ENCODE measurements at places on chromosomes 3 and 15. TPM values are rescaled to one million over a fixed set of nuclear protein-coding genes. Genes with fewer than 3 reads are reported as not detected.

DNA sequence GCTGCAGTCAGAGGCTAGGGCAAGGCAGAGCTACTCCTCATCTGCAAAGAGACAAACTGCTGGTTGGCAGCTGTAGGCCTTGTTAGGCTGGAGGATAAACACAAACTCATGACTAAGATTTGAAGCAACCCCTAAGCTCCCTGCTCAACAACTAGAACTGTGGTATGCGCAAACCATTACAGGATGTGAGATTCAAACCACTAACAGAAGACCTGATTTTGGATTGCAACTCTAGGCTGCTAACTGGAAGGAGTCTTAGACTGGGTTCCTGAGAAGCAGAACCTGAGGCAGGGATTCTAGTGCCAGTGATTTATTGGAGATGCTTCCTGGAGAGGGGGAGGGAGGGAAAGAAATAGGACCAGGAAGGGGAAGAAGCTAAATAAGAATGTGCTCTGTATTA, 22.5 kb downstream of the CCR4 start:
- H3K36me3 ChIP-seq, result no peaks in the 10 kb centered on the region
- no peak overlapping the region for H3K4me3 ChIP-seq
- H3K4me1 ChIP-seq, result peaks cover 8% of the 10 kb centered on the region
- DNase-seq, result no peak
- H3K27me3 ChIP-seq, result no peaks in the 10 kb centered on the region

DNA sequence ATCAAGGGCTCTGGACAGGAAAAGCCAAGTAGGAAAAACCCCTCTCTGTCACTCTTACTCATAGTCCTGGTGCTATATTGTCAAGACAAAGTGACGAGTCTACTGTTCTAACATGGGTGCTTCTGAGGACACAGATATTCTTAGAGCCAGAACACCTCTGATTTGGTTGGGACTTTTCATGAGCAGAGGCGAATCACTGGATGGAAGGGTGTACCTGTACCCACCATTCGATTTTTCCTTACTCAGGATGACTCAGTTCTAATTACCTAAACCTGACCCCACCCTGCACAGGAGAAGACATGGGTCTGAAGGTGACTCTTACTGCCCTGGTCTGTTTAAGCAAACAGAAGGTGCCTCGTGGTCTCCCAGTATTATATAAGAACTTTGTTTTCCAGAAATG, 58.5 kb downstream of the ABCC5 start:
- H3K4me3 ChIP-seq, result no peak overlapping the region
- H3K4me1 ChIP-seq, result no peaks in the 10 kb centered on the region
- H3K36me3 ChIP-seq, result peaks cover 19% of the 10 kb centered on the region
- H3K27me3 ChIP-seq, result no peaks in the 10 kb centered on the region
- no peak overlapping the region for H3K27ac ChIP-seq
- DNase-seq, result no peak

Gene WDR93
- polyA plus RNA-seq, result 0.46 TPM

DNA sequence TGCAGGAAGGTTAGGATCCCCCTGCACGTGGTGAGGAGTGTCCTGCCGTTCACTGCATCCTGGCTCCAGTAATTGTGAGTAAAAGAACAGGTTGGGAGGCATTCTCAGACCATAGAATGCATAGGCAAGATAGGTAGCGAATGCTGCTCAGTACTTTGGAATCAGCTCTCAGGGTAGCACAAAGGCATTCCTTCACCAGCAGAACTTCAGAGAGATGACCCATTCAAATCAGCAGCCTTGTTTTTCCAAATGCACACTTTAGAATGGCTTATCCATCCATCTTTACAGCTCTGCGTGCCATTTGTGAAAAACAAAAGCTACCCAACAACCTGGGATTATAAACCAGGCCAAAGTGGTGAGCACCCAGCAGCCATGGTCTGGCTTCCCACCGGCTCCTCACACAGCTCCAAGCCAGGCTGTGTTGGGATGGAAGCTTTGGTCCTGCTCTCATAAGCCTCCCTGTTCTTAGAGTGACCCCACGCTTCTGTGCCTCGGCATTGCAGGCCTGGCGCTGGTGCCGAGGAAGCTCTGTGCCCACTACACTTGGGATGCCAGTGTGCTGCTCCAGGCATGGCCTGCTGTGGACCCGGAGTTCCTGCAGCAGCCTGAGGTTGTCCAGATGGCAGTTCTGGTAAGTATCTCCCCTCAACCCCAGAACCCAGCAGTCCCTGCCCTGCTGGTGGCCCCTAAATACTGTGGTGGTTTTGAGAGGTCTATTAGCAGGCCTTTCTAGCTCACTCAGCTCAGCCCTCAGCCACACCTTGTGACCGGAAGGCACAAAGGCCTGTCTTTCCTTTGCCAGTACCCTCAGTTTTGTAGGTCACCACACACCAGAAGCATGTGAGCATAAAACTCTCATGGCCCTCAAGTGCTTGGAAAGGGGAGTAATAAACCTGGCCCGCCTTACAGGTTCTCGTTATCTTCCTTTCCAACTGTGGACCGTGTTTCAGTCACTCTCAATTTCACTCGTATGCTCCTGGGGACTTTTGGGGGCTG, 52.9 kb upstream of the LIMD1 start:
- H3K36me3 ChIP-seq, result peaks cover 13% of the 10 kb centered on the region
- no peak for DNase-seq
- H3K27ac ChIP-seq, result peak overlapping the region; percentile 78
- no peak overlapping the region for H3K4me3 ChIP-seq

GRCh38 chr15:45499426-45499825, 23.1 kb downstream of the SLC30A4 start:
- no peaks in the 10 kb centered on the region for H3K36me3 ChIP-seq
- no peak overlapping the region for H3K27ac ChIP-seq
- H3K27me3 ChIP-seq, result no peaks in the 10 kb centered on the region

Gene ROBO2
- polyA plus RNA-seq, result not detected

GRCh38 chr15:69881302-69881670, 216.4 kb downstream of the TLE3 start:
- no peak for DNase-seq
- H3K27me3 ChIP-seq, result peaks cover 6% of the 10 kb centered on the region

GRCh38 chr3:156533205-156533604, 21.7 kb downstream of the SSR3 start:
- no peaks in the 10 kb centered on the region for H3K4me1 ChIP-seq
- no peak for DNase-seq
- H3K27ac ChIP-seq, result no peak overlapping the region
- peaks cover 25% of the 10 kb centered on the region for H3K36me3 ChIP-seq
- H3K27me3 ChIP-seq, result peaks cover 2% of the 10 kb centered on the region
- H3K4me3 ChIP-seq, result no peak overlapping the region

- DNase-seq, result no peak
- H3K27ac ChIP-seq, result no peak overlapping the region
- no peak overlapping the region for H3K4me3 ChIP-seq
- H3K27me3 ChIP-seq, result peaks cover 11% of the 10 kb centered on the region
Measured at GRCh38 chr15:85289677-85290365, 90.6 kb upstream of the AKAP13 start.

- peaks cover 11% of the 10 kb centered on the region for H3K27me3 ChIP-seq
- peaks cover 54% of the 10 kb centered on the region for H3K4me1 ChIP-seq
- peak overlapping the region; percentile 98 for H3K27ac ChIP-seq
- H3K36me3 ChIP-seq, result peaks cover 18% of the 10 kb centered on the region
Measured at GRCh38 chr3:11272906-11273574, 843 bp downstream of the ATG7 start.

GRCh38 chr15:51129535-51130188, 35.0 kb upstream of the TNFAIP8L3 start:
- no peak overlapping the region for H3K4me3 ChIP-seq
- H3K27ac ChIP-seq, result no peak overlapping the region
- H3K36me3 ChIP-seq, result no peaks in the 10 kb centered on the region
- H3K27me3 ChIP-seq, result peaks cover 2% of the 10 kb centered on the region

DNA sequence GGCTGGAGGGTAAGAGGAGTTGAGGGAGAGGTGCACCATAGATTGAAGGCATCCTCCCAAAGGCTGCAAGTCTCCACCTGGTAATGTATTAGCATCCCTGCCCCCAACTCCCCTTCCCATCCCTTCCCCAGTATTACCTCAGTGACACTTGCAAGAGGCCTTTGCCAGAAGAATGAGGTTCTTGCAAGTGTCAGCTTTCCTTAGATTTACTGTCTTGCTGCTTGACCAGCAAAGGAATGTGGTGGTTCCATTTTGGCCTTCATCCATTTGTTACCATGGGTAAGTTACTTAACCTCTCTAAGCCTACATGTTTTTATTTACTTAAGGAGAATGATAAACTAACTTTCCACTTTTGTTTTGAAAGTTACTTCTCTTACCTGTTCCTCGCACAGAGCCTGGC, 108.9 kb downstream of the LRTM1 start:
- H3K27me3 ChIP-seq, result peaks cover 11% of the 10 kb centered on the region
- no peak for DNase-seq
- H3K27ac ChIP-seq, result no peak overlapping the region
- H3K4me1 ChIP-seq, result no peaks in the 10 kb centered on the region
- H3K4me3 ChIP-seq, result no peak overlapping the region
- no peaks in the 10 kb centered on the region for H3K36me3 ChIP-seq

DNA sequence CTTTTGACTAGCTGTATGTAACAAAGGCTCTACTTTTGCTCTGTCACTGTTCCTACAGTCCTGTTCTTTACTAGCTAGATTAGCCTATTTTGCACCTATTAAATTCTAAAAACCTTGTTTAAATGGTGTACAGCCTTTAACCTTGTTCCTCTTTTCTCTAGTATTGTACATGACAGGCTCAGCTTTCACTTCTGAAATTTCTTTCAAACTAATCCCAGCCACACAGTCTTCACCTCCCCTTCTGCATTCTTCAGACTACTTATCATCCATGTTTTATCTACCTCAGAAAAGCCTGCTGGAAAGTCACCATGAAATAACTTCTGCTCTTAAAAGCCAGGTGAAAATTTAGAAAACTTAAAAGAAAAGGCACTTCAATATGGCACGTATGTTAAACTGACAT, 122.4 kb downstream of the NECTIN3 start:
- H3K4me1 ChIP-seq, result peaks cover 15% of the 10 kb centered on the region
- no peak overlapping the region for H3K4me3 ChIP-seq
- H3K27me3 ChIP-seq, result no peaks in the 10 kb centered on the region
- no peak for DNase-seq

Gene TRIM42
- polyA plus RNA-seq, result not detected

GRCh38 chr3:183698756-183699155, 1.2 kb downstream of the YEATS2 start:
- peak overlapping the region; percentile 93 for H3K4me3 ChIP-seq
- no peak for DNase-seq
- peak overlapping the region; percentile 86 for H3K27ac ChIP-seq
- no peaks in the 10 kb centered on the region for H3K36me3 ChIP-seq
- H3K27me3 ChIP-seq, result peaks cover 2% of the 10 kb centered on the region
- H3K4me1 ChIP-seq, result peaks cover 43% of the 10 kb centered on the region

DNA sequence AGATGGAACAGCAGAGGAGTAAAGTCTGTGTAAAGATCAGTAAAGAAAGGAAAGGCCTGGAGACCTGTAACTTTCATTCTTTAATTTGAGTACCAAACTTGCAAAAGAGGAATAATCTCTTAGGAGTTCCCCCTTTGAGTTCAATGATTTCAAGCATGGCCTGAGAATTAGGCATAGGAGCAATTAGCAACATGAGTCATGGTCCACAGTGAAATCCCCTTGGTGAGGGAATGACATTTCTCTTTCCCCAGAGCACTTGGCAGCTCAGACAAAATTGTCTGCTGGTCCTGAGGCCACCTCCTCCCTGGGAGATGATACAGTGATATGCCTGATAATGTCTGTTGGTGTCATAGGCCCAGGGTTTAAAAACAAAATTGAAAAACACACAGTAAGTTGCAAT, 81.4 kb upstream of the CRBN start:
- no peaks in the 10 kb centered on the region for H3K27me3 ChIP-seq
- no peak for DNase-seq
- no peak overlapping the region for H3K4me3 ChIP-seq
- H3K4me1 ChIP-seq, result no peaks in the 10 kb centered on the region
- H3K36me3 ChIP-seq, result no peaks in the 10 kb centered on the region

Gene EPHB1
- polyA plus RNA-seq, result 0.48 TPM

GRCh38 chr3:175198991-175199783, 340.1 kb downstream of the NAALADL2 start:
- H3K4me1 ChIP-seq, result no peaks in the 10 kb centered on the region
- H3K4me3 ChIP-seq, result no peak overlapping the region
- DNase-seq, result no peak
- H3K36me3 ChIP-seq, result no peaks in the 10 kb centered on the region
- H3K27me3 ChIP-seq, result no peaks in the 10 kb centered on the region

Gene GOLGA8S
- polyA plus RNA-seq, result not detected

GRCh38 chr3:188446766-188447165, 292.8 kb downstream of the LPP start:
- DNase-seq, result peak; percentile 26
- peaks cover 11% of the 10 kb centered on the region for H3K36me3 ChIP-seq
- peaks cover 10% of the 10 kb centered on the region for H3K27me3 ChIP-seq
- H3K4me1 ChIP-seq, result peaks cover 63% of the 10 kb centered on the region
- peak overlapping the region; percentile 60 for H3K4me3 ChIP-seq
- peak overlapping the region; percentile 69 for H3K27ac ChIP-seq

GRCh38 chr15:64237677-64238076, 74.9 kb upstream of the PPIB start:
- H3K27me3 ChIP-seq, result no peaks in the 10 kb centered on the region
- no peaks in the 10 kb centered on the region for H3K36me3 ChIP-seq
- H3K4me3 ChIP-seq, result no peak overlapping the region
- peaks cover 51% of the 10 kb centered on the region for H3K4me1 ChIP-seq

DNA sequence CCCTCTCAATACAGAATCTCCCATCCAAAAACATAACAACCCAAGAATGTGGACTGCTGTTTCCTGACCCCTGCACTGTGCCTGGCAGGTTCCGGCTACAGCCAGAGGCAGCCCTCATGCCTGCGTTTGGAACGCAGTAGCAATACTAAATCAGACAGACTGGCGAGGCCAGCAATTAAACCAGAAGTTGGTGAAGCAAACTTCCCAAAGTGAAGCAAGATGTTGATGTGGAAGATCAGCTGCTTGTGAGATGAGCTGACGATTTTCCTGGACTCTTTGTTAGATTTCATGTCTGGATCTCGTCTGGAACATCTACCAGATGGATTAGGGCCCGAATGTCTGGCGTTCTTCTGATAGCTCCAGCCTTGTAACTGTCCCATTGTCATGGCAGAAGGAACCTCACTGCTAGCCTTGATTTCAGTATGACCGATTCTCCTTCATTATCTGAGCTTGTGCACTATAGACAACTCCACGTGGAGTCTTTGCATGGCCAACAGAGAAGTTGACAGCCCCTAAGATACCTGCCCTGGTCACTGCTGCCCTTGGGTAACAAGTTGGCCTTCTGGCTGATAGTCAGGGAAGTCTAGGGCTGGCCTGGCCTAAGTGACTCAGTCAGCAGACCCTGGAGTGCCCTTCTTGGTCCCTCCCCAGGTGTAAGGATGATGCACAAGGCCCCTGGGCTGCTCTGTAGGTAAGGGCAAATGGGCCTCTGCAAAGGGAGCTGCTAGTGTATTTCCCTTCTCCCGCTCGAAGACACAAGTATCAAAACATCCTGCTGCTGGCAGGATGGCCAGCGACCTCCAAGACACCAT, 126.5 kb downstream of the ADAMTS17 start:
- H3K36me3 ChIP-seq, result no peaks in the 10 kb centered on the region
- no peak for DNase-seq
- no peaks in the 10 kb centered on the region for H3K27me3 ChIP-seq
- H3K4me1 ChIP-seq, result no peaks in the 10 kb centered on the region
- H3K27ac ChIP-seq, result no peak overlapping the region
- H3K4me3 ChIP-seq, result no peak overlapping the region

DNA sequence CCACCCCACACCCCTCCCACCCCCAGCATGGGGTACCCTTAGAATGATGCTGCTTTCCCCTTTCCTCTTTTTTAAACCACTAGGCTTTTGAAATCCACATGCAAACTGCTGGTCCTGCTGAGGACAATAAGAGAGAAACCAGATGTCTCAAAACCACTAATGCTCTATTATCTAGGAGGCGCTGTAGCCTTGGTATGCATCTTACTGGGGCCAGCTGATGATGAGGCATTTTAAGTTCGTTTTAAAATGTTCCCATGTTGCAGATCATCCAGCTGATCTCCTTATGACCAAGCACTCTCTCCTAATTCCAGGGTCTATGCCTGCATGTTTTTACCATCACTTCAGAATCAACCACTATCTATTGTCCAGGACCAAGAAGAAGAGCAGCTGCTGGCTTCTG, 1.3 kb downstream of the NME9 start:
- peaks cover 7% of the 10 kb centered on the region for H3K27me3 ChIP-seq
- no peak for DNase-seq
- no peak overlapping the region for H3K27ac ChIP-seq
- peak overlapping the region; percentile 72 for H3K4me3 ChIP-seq
